ENCODE measurements at places on chromosomes 11 and 22.

DNA sequence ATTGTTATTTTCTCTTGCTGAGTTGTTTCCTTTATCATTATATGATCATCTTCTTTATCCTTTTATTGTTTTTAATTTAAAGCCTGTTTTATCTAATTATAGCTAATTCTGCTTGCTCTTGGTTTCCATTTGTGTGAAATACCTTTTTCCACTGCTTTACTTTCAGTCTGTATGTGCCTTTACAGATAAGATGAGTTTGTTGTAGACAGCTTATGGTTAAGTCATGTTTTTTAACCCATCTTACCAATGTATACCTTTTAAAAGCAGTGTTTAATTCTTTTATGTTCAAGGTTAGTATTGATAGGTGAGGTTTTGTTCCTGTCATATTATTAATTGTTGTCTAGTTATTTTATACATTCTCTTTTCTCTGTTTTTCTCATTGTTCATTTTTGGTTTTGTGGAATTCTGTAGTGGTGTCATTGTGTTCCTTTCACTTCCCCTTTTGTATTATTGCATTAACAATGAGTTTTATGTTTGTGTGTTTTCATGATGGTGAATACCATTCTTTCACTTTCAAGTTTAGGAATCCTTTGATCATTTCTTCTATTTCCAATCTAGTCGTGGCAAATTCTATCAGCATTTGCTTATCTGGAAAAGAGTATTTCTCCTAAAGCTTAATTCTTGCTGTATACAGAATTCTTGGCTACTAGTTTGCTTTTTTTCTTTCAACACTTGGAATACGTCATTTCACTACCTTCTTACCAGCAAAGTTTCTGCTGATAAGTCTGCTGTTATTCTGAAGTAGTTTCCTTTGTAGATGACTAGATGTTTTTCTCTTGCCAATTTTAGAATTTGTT is 21.8 kb downstream of the OR5AN1 start:
- DNase-seq: no peak

DNA sequence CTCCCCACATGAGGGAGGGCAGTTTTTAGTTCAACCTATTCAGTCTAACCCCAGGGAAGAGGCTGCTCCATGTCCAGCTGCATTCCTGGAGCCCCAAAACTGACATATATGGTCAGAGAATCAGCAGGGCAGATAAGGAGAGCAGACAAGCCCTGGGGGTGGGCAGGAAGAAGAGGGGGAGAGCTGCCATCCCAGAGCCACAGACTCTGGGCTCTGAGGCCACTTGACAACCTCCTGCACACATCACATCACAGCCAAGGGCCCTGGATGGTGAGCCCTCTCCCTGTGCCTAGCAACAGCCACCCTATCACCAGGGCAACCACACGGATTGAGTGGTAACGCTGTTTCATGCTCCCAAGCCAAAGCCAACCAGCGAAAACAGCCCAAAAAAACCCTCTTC is 3.1 kb downstream of the ARHGAP1 start:
- DNase-seq: no peak

DNA sequence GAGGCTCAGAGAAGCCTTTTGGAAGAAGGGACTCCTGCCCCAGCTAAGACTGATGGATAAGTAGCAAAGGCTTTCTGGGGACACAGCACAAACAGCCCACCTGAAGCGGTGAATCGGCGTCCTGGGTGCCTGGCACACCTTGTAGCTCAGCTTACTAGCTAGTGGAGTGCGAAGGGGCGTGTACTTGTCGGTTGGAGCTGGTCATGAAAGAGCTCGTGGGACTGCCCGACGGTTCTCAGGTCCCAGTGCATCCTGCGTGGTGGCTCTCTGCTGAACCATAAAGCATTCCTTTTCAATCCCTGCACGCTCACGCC is 690 bp upstream of the UVRAG start:
- no peak for DNase-seq

GRCh38 chr22:35661464-35661863 is 13.2 kb downstream of the APOL6 start:
- peak; percentile 46 for DNase-seq

- no peak for DNase-seq
These were observed 38.4 kb downstream of the B3GAT1 start for GRCh38 chr11:134373591-134374052.

- no peak for DNase-seq
These were observed 25.8 kb upstream of the LMO1 start for GRCh38 chr11:8289492-8289918.

GRCh38 chr11:27317751-27318150 is 45.3 kb downstream of the CCDC34 start:
- peak; percentile 71 for DNase-seq

- no peak for DNase-seq
These were observed 602 bp upstream of the AQP11 start for GRCh38 chr11:77589181-77589520.

- DNase-seq: peak; percentile 79
These were observed 19.8 kb upstream of the PLET1 start for GRCh38 chr11:112280268-112281126.

DNA sequence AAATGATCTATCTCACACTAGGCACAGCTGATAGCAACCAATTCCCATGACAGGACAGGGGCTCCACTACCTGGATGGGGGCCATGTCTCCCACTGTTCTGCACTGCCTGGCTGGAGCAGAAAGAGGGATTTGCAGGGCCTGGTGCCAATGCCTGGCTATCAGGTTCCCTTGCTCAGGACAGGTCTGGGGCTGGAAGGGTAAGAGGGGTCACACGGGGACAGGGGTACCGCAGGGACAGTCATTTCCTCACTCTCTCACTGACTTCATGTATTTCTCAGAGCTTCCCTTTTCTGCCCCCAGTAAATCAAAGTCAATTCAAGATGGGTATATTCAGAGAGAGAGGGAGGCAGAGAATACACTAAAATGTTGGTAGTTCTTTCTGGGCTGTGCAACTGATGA is 119.1 kb upstream of the CSNK2A3 start:
- no peak for DNase-seq

GRCh38 chr11:34627197-34627596 is 6.3 kb downstream of the EHF start:
- DNase-seq: no peak

DNA sequence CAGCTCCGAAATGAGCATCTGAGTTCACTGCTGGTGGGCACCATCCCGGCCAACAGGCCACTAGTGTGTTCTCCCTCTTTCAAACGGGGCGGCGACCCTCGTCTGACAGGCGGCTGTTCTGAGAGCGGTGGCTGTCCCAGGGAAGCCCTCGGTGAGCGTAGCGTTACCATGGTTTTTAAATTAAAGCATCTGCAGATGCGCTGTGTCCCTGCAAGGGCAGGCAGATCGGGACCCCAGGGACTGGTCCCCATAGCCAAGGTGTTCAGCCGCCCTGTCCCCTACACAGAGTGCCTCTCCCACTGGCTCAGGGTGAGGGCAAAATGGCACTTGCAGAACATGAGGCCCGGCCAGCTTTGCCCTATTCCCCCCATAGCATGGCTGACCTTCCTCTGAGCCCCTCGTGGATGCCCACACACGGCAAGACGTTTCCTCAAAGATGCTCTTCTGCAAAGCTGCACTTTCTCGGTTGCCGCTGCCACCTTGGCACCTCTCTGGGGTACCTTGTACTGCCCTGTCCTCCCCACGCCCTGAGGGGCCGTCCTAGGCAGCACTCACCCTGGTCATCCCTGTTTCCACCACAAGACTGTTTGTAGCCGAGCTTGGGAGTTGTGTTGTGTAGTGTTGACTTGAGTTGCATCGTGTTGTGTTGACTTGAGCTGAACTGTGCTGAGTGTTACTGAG is 51.9 kb upstream of the KCNQ1OT1 start:
- DNase-seq: no peak
